ENCODE measurements at places on chromosomes 3 and 15. TPM values are rescaled to one million over a fixed set of nuclear protein-coding genes. Genes with fewer than 3 reads are reported as not detected.

DNA sequence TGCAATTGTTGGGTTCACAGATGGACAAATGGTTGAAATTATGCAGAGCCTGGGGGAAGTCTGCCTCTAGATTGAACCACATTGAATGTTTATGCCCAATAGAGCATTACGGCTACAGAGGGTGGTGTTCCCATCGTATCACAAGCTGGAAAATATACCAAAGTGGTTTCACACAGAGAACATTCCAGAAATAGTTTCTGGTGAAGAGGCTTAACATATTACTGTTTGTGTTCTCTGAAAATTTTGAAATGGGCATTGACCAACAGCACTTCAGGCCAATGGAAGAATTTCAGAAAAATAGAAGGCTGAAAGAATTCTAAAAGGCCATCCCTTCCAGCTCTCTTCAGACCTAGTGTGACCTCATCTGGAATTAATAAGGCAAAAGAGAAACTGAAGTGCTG, 203.9 kb downstream of the NEK10 start:
- H3K36me3 ChIP-seq, result no peaks in the 10 kb centered on the region
- H3K27me3 ChIP-seq, result no peaks in the 10 kb centered on the region
- H3K4me3 ChIP-seq, result no peak overlapping the region

DNA sequence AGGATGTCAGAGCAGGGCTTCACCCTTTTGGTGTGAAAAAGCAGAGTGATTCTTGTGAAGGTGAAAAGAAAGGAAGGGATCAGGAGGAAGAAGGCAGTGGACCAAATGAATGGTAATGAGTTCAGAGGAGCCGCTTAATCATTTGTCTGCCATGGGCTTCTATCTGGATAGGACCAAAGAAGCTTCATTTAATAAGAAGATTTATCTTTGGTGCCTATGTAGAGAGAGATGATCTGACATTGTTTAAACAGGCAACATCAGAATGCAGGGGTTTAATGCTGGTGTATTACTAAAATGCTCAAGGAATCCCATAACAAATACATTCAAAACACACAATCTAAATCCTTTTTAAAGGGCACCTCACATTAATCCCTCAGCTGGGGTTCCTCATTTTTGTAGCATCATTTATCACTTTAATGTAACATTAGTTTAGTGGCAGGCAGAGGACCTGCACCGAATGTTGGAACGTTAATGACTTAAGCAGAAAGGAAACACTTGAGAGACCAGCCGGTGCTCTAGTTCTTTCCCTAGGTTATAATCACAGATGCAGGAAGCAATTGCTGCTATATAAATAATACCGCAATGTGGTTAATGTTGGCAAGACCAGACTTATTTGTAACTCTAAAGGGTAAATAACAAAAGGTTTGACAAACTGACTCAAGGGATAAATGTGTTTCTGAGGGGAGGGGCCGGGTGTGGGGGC, 27.9 kb upstream of the IL1RAP start:
- no peaks in the 10 kb centered on the region for H3K36me3 ChIP-seq
- no peaks in the 10 kb centered on the region for H3K27me3 ChIP-seq
- no peak overlapping the region for H3K27ac ChIP-seq
- peaks cover 16% of the 10 kb centered on the region for H3K4me1 ChIP-seq

DNA sequence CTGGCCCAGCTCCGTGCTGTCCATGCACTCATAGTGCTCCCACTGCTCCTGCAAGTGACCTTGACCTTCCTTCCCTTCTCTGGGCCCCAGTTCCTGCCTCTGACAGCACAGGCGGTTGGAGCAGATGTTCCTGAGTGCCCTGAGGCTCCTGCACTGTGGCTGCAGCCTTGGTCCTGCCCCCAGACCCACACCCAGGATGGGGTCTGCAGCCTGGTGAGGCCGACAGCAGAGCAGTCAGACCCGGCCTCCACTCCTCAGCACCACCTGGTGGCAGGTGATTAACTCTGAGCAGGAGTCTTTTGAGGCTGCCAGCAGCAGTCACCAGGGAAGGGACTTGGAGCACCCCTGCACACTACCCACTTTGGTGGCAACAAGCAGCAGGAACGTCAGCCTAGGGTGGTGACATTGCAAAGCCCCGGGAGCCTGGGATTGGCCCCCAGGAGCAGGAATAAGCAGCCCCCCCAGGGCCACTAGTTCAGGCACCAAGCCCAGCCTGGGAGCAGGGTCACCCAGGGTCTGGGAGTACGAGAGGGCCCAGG, 64.6 kb downstream of the CYP11A1 start:
- no peaks in the 10 kb centered on the region for H3K36me3 ChIP-seq
- H3K4me1 ChIP-seq, result no peaks in the 10 kb centered on the region
- no peak overlapping the region for H3K4me3 ChIP-seq

DNA sequence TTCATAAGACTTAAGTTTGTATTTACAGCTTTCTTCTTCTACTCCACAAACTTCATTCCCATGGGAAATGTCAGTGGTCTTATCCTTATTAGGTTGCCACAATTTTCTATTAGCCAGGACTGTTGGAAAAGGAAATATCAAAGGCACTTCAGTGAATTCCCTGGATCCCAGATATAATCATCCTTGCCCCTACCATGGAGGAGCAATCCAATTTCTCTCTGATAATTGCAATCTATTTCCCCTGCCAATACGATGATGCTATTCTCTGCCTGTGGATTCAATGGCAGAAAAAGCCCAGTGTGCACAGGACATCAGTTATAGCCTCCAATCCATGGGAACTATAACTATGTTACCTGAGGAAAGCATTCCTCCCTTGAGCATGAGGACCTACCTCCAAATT, 536.4 kb upstream of the UBE2E2 start:
- no peak overlapping the region for H3K4me3 ChIP-seq
- H3K27ac ChIP-seq, result no peak overlapping the region
- no peak for DNase-seq
- H3K27me3 ChIP-seq, result no peaks in the 10 kb centered on the region
- H3K4me1 ChIP-seq, result no peaks in the 10 kb centered on the region

DNA sequence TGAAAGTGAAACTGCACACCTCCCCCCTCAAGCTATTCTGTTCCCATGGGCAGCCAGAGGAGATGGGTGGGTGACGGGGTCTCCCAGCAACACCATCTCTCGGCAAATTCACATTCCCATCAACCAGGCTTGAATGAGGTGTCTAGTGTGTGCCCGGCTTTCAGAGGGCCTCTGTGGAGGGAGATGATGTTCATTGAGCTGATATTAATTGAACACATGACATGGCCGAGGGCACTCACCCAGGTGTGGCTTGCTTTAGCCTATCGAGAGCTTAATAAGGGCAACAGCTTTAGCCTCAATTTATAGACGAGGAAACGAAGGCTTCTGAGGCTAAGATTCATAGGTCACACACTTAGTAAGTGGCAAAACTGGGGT, 288.0 kb downstream of the UACA start:
- H3K27ac ChIP-seq, result peak overlapping the region; percentile 93
- H3K4me3 ChIP-seq, result peak overlapping the region; percentile 55
- H3K36me3 ChIP-seq, result no peaks in the 10 kb centered on the region
- no peaks in the 10 kb centered on the region for H3K27me3 ChIP-seq
- DNase-seq, result no peak

Gene ADCY5
- not detected for total RNA-seq

- no peak for DNase-seq
- H3K27me3 ChIP-seq, result no peaks in the 10 kb centered on the region
- no peaks in the 10 kb centered on the region for H3K4me1 ChIP-seq
- no peaks in the 10 kb centered on the region for H3K36me3 ChIP-seq
- no peak overlapping the region for H3K4me3 ChIP-seq
Measured at GRCh38 chr15:90553248-90553745, 23.6 kb downstream of the CRTC3 start.

- no peak for DNase-seq
- no peaks in the 10 kb centered on the region for H3K36me3 ChIP-seq
- H3K27ac ChIP-seq, result no peak overlapping the region
Measured at GRCh38 chr3:189477614-189478013, 153.6 kb upstream of the TP63 start.

Gene IL17RB
- total RNA-seq, result 2.3 TPM

GRCh38 chr3:13165576-13165975, 92.3 kb upstream of the IQSEC1 start:
- H3K27ac ChIP-seq, result no peak overlapping the region
- peaks cover 3% of the 10 kb centered on the region for H3K36me3 ChIP-seq
- DNase-seq, result no peak

DNA sequence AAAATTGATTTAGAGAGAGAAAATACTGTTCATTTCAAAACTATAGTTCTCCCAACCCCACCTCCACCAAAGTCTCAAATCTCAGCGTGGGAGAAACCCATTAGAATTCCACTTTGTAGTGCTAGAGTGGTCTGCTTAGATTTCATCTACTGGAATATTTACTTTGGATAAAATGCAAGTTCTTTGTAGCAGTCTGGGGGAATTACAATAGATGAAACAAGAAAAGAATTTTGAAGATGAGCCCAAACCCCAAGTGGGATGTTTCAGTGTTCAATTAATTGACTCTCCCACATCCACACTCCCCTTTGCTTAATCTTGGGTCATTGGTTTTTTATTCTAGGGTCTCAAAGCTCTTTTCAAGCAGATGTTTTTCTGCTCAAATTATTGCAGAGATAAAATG, 97.8 kb downstream of the RPL22L1 start:
- no peaks in the 10 kb centered on the region for H3K36me3 ChIP-seq
- no peak overlapping the region for H3K27ac ChIP-seq
- no peak overlapping the region for H3K4me3 ChIP-seq

DNA sequence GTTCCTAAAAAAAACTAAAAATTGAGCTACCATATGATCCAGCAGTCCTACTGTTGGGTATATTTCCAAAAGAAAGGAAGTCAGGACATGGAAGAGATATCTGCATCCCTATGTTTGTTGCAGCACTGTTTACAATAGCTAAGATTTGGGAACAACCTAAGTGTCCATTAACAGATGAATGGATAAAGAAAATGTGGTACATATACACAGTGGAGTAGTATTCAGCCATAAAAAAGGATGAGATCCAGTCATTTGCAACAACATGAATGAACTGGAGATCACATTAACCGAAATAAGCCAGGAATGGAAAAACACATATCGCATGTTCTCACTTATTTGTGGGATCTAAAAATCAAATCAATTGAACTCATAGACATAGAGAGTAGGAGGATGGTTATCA, 29.5 kb downstream of the LRRC49 start:
- no peaks in the 10 kb centered on the region for H3K27me3 ChIP-seq
- H3K27ac ChIP-seq, result no peak overlapping the region
- DNase-seq, result no peak
- H3K4me1 ChIP-seq, result no peaks in the 10 kb centered on the region
- no peak overlapping the region for H3K4me3 ChIP-seq
- H3K36me3 ChIP-seq, result no peaks in the 10 kb centered on the region

- no peaks in the 10 kb centered on the region for H3K4me1 ChIP-seq
- H3K4me3 ChIP-seq, result no peak overlapping the region
- DNase-seq, result no peak
- no peaks in the 10 kb centered on the region for H3K27me3 ChIP-seq
Measured at GRCh38 chr15:47500842-47501241, 216.5 kb upstream of the SEMA6D start.

DNA sequence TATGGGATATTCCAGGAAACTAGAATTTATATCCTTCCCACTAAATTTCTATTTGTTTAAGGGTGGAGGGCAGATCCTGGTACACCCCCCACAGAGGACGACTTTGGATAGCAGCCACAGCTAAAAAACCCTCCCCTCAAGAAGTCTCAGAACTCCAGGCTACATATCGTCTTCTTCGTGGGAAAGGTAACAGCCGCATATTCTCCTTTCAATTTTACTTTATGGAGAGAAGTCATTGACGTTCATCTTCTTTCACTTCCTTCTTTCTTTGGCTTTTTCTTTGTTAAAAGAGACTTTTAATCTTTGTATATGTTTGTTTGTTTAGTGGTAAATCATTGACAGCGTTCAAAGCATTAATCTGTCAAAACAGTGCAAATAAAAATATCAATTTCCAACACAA, 36.3 kb downstream of the TRIP4 start:
- DNase-seq, result no peak
- no peak overlapping the region for H3K4me3 ChIP-seq
- H3K36me3 ChIP-seq, result peaks cover 6% of the 10 kb centered on the region
- H3K27ac ChIP-seq, result no peak overlapping the region
- no peaks in the 10 kb centered on the region for H3K27me3 ChIP-seq

Gene GASK1A
- total RNA-seq, result 1.9 TPM

DNA sequence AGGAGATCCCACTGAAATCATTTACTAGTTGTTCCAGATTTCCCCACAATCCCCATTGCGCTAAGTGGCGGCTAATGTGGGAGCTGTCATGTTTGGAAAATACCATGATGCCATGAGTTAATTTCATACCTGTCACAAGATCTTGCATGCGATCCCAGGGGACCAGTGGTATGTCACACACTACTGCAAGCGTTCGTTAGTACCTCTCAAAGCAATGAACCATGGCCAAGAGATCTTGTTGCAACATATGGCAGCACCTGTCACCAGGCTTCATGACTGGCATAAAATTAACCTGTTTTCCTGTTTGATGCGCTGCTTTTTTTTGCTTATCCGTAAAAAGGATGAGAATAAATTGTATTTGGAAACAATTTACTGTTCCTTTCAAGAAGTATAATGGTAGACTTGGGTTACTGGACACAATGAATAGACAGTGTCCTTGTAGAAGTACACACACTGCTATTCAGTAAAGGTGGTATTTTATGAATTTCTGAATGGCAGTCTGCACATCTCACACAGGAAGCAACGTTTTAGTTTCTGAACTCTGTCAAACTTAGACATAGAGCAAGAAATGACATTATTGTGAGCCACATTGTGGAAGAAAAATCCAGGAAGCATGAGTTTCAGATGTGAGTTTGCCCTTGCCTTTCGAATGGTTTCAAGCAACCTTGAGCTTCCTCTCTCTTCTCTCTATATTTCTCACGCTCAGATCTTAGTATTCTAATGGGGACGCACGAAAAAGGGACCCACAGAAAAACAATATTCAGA, 81.9 kb downstream of the CHL1 start:
- DNase-seq, result no peak
- peaks cover 29% of the 10 kb centered on the region for H3K27me3 ChIP-seq
- no peaks in the 10 kb centered on the region for H3K4me1 ChIP-seq
- H3K27ac ChIP-seq, result no peak overlapping the region

GRCh38 chr3:178174201-178174915, 361.9 kb upstream of the KCNMB2 start:
- no peaks in the 10 kb centered on the region for H3K36me3 ChIP-seq

DNA sequence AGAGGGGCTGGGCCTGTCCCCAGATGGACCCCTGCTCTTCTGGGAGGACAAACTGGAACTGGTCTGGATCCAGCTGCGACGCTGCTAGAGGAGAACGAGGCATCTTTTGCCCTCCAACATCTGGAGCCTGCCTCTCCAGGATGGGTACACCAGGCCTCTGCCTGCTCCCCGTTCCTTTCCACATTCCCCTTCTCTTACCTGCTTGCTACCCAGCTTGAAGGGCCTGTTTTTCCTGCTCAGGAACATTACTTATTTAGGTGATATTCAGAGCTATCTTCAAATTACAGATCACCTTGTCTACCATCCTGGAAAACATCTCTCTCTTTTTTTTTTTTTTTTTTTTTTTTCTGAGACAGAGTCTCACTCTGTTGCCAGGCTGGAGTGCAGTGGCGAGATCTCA, 64.0 kb downstream of the CHRD start:
- H3K27ac ChIP-seq, result no peak overlapping the region
- peaks cover 14% of the 10 kb centered on the region for H3K4me1 ChIP-seq
- peaks cover 5% of the 10 kb centered on the region for H3K27me3 ChIP-seq
- no peak overlapping the region for H3K4me3 ChIP-seq

- no peaks in the 10 kb centered on the region for H3K4me1 ChIP-seq
- no peak overlapping the region for H3K27ac ChIP-seq
- H3K27me3 ChIP-seq, result no peaks in the 10 kb centered on the region
- no peaks in the 10 kb centered on the region for H3K36me3 ChIP-seq
- no peak overlapping the region for H3K4me3 ChIP-seq
Measured at GRCh38 chr15:76418352-76419140, 82.0 kb downstream of the ISL2 start.

- DNase-seq, result no peak
- H3K27me3 ChIP-seq, result no peaks in the 10 kb centered on the region
- no peak overlapping the region for H3K27ac ChIP-seq
- H3K36me3 ChIP-seq, result no peaks in the 10 kb centered on the region
- no peak overlapping the region for H3K4me3 ChIP-seq
Measured at GRCh38 chr15:62951481-62951880, 91.1 kb upstream of the TPM1 start.
